ENCODE measurements at places on chromosomes 13 and 19. TPM values are rescaled to one million over a fixed set of nuclear protein-coding genes. Genes with fewer than 3 reads are reported as not detected.

The ZNF534 gene
- not detected for total RNA-seq

The CRX gene
- not detected for total RNA-seq

The KCNN4 gene
- 0.73 TPM for total RNA-seq

The SIGLEC5 gene
- not detected for total RNA-seq

The AP1M2 gene
- not detected for total RNA-seq

The ZNF724 gene
- total RNA-seq: 10.5 TPM

The RFPL4A gene
- not detected for total RNA-seq

The MEDAG gene
- 0.73 TPM for total RNA-seq

The FCHO1 gene
- total RNA-seq: 1.4 TPM

The SULT2A1 gene
- not detected for total RNA-seq

The SUPT20H gene
- 59.9 TPM for total RNA-seq
